ENCODE measurements at places on chromosomes 5 and 9.

DNA sequence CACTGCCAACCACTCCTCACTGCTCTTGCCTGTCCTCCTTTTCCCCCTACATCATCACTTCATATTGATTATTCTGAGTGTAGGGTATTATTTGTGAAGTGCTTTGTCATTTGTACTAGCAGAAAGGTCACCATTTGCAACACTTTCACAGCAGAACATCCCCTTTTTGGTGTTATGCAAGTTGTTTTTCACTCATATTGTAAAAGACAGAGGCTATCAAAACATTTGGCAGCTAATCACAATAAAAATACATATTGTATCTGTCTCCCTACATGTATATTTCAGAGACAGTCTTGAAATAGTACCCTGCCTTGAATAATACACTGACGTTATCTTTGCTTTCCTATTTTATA, 82.3 kb downstream of the ANXA1 start:
- no peak for DNase-seq

DNA sequence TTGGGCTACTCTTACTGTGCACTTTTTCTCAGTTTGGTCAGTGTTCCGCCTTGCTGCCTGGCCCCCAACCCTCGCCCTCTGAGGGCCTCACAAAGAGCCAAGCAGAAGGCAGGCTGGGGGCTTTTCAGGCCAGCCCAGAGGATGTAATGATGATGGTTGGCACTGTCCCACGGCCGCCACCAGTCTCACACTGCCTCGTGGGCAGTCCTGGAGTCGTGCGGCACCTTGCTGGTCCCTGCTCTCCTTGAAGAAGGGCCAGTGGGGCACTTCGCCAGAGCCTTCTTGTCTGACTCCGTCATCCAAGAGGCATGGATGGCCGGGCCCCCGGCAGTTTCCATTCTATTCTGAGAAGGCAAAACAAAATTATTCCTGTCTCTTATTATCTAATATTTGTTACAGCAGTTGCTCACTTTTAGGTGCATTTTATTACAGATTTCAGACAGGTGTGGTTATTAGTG, 21.0 kb downstream of the TENT4A start:
- DNase-seq, result no peak

- no peak for DNase-seq
Observed at GRCh38 chr5:776862-777711, 7.4 kb downstream of the ZDHHC11B start.

- no peak for DNase-seq
Observed at GRCh38 chr9:20921362-20921761, 110.1 kb downstream of the HACD4 start.

GRCh38 chr5:38258319-38259061, at the start of gene EGFLAM:
TSS of gene EGFLAM (plus strand) at chr5:38258559. CDS start at chr5:38258755, 196 bp downstream.
- DNase-seq, result no peak

DNA sequence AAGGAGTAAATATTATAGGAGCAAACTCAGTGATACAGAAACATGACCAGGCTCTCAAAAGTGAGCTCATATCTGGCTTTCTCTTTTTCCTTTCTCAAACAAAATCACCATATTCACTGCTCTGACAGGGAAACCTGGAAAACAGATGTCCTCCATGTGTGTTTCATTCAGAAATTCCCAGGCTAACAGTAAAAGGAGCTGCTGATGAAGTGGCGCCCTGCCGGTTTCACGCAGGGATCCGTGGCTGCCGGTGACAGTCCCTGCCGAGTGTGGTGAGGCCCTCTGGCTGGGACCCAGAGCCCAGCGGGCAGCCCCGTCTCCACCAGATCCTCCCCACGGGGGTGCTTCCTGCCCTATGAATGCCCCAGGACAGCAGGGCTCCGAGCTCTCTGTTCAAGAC, 208.1 kb downstream of the GNA14 start:
- no peak for DNase-seq

- no peak for DNase-seq
Observed at GRCh38 chr9:109802491-109802890, 22.5 kb downstream of the PALM2AKAP2 start.

GRCh38 chr9:4936277-4936676, 48.8 kb upstream of the JAK2 start:
- DNase-seq, result no peak

- peak; percentile 45 for DNase-seq
Observed at GRCh38 chr5:115262321-115263077, at the start of gene PGGT1B. TSS of gene PGGT1B (minus strand) at chr5:115262877. CDS start at chr5:115262851, 26 bp downstream.

- DNase-seq, result no peak
Observed at GRCh38 chr9:15430920-15431844, 8.5 kb downstream of the SNAPC3 start.

- DNase-seq, result no peak
Observed at GRCh38 chr5:180352116-180353047, 754 bp downstream of the GFPT2 start.

DNA sequence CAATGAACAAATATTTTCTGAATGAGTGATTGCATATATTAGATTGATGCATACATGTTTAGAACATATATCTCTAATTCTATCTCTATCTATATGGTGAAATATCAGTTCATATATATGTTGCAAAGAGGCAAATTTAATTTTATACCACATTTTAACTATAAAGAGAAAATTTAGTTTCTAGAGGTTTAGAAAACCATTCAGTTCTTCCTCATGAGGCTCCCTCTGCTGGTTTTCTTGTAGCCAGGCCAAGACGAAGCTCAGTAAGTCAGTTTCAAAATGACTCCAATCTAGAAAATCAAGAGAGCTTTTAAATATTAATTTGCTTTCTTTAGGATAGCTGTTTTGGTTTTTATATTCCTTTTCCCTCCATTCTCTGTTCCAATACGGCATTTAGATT, 312.1 kb downstream of the TMEM232 start:
- DNase-seq, result no peak

GRCh38 chr9:34985311-34985899, 4.1 kb upstream of the DNAJB5 start:
- no peak for DNase-seq

GRCh38 chr9:130770679-130771442, 64.2 kb upstream of the ABL1 start:
- DNase-seq, result no peak

GRCh38 chr5:174751154-174752000, 27.0 kb downstream of the MSX2 start:
- DNase-seq, result no peak

GRCh38 chr9:132044176-132044875, 35.3 kb downstream of the MED27 start:
- no peak for DNase-seq

- DNase-seq, result no peak
Observed at GRCh38 chr5:141883184-141883891, 5.1 kb upstream of the PCDH1 start.

DNA sequence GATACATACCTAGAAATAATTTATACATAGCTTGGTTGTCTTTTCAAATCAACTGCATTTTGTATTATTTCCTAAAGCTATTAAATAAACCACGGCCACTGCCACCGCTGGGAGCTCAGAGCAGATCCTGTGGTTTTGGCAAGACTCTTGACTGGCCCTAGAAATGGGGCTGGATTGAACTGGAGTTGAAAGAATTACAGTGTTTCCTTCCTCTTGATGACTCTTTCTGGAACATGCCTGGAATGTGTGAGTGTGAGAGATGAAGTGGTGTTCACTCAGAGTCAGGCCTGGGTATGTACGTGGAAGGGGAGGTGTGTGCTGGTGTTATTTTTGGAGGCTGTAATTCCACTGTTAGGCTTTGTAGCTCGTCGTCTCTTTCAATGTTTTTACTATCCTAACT, 45.9 kb downstream of the TEK start:
- no peak for DNase-seq

- no peak for DNase-seq
Observed at GRCh38 chr9:4887556-4887955, 94.8 kb downstream of the RCL1 start.

GRCh38 chr9:130898552-130898852, 1.9 kb upstream of the QRFP start:
- DNase-seq, result no peak

DNA sequence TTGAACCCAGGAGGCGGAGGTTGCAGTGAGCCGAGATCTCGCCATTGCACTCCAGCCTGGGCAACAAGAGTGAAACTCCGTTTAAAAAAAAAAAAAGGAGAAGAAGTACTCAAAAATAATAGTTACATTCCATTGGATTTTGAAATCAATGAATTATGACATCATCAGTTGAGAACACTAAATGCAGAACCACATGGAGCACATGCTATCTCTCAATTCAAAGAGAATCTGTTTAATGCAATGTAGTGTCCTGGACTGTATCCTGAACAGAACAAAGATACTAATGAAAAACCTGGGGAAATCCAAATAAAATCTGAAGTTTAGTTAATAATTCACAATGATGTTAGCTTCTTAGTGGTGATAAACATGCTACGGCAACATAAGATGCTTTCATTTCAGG, 20.3 kb downstream of the CDC14B start:
- no peak for DNase-seq

GRCh38 chr9:83975300-83975699, 4.7 kb downstream of the HNRNPK start:
- no peak for DNase-seq

- no peak for DNase-seq
Observed at GRCh38 chr5:177312649-177313181, 1.0 kb upstream of the MXD3 start.

GRCh38 chr9:81146241-81146640, 543.1 kb downstream of the TLE1 start:
- no peak for DNase-seq

DNA sequence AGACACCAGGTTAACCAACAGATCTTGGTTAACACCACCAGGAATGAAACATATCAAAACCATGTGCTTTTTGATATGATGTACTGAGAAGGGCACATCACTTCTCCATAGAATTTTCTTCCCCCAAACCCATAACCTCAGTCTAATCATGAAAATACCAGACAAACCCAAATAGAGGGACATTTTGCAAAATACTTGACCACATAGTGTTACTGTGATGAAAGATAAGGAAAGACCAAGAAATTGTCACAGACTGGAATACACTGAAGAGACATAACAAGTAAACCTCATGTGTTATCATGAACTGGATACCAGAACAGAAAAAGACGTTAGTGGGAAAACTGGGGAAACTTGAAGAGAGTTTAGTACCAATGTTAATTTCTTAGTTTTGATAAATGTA, 74.9 kb upstream of the VCAN start:
- no peak for DNase-seq

GRCh38 chr5:151005950-151006576, 14.3 kb upstream of the GPX3 start:
- no peak for DNase-seq

- no peak for DNase-seq
Observed at GRCh38 chr9:131160416-131161112, 35.2 kb downstream of the NUP214 start.

- peak; percentile 60 for DNase-seq
Observed at GRCh38 chr5:1763548-1763911, 36.1 kb downstream of the MRPL36 start.

DNA sequence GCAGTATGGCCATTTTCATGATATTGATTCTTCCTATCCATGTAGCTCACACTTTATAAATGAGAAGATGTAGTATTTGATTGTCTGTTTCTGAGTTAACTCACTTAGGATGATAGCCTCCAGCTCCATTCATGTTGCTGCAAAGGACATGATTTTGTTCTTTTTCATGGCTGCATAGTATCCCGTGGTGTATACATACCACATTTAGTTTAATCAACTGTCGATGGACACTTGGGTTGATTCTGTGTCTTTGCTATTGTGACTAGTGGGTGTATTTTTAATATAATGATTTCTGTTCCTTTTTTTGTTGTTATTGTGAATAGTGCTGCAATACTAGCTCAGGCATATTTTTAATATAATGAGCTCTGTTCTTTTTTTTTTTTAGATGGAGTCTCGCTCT, 560.3 kb upstream of the ZNF608 start:
- DNase-seq, result no peak

DNA sequence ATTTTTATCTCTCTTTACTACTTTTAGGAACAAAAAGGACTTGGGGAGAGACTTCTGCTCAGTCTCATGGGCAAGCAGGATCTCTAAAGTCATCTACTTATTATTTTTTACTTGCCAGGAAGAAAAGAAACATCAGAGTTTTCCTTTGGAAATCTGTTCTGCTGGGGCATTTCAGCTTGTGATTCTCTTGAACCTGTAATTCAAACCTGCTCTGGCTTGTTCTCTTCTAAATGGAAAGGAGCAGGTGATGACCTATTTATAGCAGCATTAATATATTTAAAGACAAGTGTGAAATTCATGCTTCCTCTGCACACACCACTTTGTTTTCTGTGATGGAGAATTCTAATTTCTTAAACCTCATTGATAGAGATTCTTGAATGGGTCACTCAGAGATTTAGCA, 2.0 kb downstream of the ADCY2 start:
- no peak for DNase-seq

DNA sequence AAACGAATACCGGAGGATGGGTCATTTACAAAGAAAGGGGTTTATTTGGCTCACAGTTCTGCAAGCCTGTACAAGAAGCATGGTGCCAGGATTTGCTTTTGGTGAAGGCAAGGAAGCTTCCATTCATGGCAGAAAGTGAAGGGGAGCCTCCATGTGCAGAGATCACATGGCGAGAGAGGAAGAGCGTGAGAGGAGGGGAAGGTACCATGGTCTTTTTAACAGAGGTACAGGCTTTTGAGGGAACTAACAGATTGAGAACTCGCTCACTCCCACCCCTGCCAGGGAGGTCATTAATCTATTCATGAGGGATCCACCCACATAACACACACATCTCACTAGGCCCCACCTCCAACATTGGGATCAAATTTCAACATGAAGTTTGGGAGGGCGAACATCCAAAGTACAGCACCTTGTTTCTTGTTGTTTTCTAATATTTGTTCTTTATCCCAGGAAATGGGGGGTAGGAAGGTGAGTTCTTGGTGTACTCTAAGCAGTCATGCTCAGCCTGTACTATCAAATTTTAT, 18.5 kb downstream of the TMC1 start:
- DNase-seq, result no peak

- no peak for DNase-seq
Observed at GRCh38 chr9:79657891-79658290, 86.1 kb downstream of the TLE4 start.

- no peak for DNase-seq
Observed at GRCh38 chr9:132572921-132573320, 9.5 kb upstream of the BARHL1 start.

- no peak for DNase-seq
Observed at GRCh38 chr9:124437086-124437485, 13.2 kb upstream of the ADGRD2 start.

DNA sequence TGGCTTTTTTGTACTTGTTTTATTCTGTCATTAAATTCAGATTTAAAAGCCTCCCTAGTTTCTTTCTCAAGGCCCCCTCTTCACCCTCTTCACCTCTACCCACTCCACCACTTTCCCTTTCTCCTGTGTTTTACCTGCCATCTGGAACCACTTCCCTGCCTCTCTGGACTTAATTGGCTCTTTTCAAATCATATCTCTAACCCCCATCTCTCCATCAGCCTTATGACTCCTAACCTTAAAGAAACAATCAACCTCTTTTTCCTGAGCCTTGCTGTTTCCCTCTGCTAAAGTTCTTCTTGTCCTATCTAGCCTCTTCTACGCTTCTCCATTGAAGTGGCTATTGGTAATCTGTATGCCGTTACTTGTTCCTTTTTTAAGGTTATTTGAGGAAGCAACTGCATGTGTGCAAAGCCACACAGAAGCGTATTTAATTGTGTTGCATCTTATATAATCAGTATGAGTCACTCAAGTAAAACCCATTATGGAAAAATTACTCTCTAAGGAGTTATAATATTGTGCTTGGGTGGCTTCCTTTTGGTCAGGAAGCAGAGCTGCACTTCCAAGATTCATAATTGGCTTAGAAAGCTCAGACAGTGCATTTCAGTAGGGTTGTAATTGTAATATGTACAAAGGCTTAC, 653.6 kb upstream of the ITGA1 start:
- no peak for DNase-seq

GRCh38 chr5:176589039-176589769, 20.8 kb downstream of the GPRIN1 start:
- no peak for DNase-seq
